ENCODE measurements at places on chromosomes 7 and 10.

GRCh38 chr7:75691793-75692543, 46.8 kb downstream of the HIP1 start:
- no peak for DNase-seq

DNA sequence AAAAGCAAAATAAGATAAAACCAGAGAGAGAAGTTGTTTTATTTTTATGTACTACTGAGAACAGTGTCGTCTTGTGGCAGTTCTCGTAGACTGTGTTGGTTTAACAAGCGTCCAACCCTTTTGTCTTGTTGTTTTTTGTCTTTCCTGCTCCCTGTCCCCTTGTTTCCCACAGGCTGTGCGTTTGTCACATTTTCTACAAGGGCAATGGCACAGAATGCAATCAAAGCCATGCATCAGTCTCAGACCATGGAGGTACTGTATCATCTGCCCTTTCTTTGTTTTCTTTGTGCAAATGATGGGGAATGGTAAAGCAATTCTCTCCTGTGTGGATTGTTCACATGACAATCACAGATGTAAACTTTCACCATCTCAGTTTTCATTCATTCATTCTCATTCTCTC, 248.8 kb downstream of the CELF2 start:
- DNase-seq = no peak

- DNase-seq = no peak
Observed at GRCh38 chr10:132100556-132101349, 35.0 kb downstream of the JAKMIP3 start.

GRCh38 chr10:78915190-78915518, 153.6 kb upstream of the ZMIZ1 start:
- no peak for DNase-seq

- DNase-seq = no peak
Observed at GRCh38 chr7:3537210-3537875, 236.3 kb downstream of the SDK1 start.
